ENCODE measurements at places on chromosomes 7 and 10.

DNA sequence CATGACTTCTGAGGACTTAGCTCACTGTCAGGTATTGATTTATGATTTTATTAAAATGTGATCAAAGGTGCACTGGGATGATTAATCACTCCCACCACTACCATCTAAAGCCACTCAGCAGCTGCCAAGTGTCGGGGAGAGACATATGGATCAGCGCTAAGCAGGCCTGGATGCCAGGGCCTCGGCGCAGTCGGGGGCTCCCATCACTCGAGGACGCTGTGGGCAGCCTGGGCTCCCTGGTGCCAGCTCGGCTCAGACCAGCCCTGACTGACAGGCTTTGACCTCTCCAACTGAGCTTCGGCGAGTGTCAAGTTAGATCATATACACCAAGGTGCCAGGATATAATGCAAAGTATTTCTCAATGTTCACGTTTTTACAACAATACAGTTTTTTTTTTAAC, 267.7 kb downstream of the ACTR3B start:
- DNase-seq: no peak

DNA sequence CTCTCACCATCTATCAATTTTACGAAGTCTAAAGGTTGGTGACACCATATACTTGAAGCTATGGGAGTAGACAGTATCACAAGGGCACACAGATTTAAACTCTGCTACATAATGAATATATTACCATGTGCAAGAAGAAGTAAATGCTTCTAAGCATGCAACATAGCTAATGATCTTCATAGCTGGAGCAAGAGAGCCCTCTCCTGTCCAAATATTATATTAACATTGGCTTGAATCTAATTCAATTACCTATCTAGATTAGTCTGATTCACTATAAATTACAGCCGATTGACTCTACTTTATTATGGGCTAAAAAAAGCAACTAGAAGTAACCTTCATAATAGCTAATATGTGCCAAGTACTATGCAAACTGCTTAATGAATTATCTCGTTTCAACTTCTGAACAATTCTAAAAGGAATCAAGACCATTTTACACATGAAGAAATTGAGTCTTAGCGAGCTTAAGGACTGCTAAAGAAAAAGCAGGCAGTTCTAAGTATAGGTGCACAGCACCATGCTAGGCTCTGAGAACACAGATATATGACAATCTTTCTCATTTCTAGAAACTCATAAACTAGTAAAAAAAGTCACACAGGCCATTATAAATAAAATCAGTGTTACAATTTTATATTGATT, 21.9 kb downstream of the FRA10AC1 start:
- DNase-seq: no peak

DNA sequence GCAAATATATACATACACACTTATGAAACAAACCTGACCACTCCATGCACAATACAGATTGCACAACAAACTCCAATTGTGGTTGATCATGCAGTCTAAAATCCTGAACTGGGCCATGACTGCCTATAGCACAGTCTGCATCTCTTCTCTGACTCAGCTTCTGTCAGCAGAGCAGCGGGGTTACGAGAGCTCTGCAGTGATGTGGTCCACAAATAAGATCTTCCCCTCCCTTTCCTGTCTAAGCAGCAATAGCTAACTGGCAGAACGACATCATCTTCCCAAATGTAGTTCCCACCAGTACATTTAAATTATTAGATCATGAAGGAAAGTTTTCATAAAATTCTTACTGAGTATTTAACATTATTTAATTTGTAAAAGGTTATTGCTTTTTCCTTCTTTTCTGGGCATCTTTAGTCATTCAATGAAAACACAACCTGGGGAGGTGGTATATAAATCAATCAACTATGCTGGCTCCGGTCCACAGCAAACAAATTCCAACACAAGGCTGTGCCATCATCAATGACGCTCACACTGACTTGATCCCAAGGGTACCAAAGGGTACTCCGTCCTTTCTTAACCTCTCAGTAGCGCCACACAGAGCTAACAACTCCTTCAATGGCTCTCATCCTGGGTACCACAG, 17.1 kb downstream of the ARHGAP21 start:
- DNase-seq: no peak

GRCh38 chr10:61592581-61592980, 70.1 kb upstream of the CABCOCO1 start:
- DNase-seq: no peak

DNA sequence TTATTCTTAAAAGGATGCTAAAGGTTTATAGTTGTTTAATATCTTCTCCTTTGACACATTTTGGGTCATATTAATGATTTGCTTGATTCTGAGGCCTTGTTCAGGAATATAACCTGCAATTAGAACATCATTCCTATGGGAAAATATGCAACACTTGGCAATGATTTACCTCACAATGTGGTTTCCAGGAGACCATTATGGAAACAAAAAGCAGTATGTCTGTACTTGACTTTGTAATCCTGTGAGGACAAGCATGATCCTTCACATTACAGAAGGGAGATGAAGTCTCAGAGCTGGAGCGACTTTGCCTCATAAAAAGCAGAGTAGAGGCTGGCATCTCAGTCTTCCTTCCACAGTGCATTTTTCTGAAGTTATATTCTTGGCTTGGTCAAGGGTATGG, 57.0 kb upstream of the CDCA7L start:
- no peak for DNase-seq

GRCh38 chr10:84537447-84537931, 209.1 kb downstream of the CCSER2 start:
- no peak for DNase-seq

DNA sequence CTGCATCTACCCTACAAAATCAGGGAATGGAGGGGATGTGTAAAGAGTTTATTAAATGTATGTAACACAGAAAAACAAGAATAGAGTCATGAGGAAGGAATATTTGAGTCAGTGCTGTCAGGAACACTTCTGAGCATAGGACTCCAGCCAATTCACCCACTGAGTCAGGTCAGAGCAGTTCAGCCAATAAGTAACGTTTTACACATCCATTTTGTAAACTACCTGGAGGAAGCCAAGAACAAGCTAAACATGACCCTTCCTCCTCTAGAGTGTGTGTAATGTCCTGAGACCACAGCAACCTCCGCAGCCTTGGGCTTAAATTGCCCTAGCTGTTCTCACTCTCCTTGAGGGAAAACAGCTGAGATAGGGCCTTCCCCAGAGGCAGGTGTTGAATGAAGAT, 691.5 kb upstream of the LRRN3 start:
- no peak for DNase-seq

- DNase-seq: no peak
Observed at GRCh38 chr7:26153823-26154783, 2.1 kb downstream of the NFE2L3 start.

DNA sequence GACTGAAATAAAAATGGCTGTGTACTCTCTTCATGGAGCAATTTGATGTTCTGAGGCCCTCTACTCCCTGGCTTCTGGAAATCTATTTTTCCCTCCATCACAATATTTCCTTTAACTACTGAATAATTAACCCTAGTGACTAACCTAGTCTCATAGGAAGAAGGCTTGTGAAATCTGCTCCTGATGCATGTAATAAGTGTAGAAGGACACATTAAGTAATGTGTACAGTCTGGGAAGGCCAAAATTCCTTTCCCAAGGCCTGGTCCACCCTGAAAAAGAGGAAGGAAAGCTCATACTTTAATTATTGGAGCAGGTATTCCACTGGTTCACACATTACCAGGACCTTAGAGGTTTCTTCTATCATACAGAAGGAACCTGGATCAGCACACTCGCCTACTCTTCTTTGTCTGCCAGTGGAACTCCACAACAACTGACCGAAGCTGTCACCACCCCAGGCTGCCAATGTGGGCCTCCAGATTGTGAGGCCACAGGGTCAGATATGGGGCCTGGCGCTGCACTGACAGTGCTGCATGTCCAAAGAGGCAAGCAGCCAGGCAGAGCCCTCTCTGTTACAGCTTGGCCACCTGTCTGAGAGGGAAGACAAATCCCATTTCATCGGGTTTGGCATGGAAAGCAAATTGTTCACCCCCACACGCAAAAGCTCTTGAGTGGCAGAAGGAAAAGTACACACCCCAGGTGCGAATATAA, 54.4 kb upstream of the FAM133B start:
- no peak for DNase-seq

DNA sequence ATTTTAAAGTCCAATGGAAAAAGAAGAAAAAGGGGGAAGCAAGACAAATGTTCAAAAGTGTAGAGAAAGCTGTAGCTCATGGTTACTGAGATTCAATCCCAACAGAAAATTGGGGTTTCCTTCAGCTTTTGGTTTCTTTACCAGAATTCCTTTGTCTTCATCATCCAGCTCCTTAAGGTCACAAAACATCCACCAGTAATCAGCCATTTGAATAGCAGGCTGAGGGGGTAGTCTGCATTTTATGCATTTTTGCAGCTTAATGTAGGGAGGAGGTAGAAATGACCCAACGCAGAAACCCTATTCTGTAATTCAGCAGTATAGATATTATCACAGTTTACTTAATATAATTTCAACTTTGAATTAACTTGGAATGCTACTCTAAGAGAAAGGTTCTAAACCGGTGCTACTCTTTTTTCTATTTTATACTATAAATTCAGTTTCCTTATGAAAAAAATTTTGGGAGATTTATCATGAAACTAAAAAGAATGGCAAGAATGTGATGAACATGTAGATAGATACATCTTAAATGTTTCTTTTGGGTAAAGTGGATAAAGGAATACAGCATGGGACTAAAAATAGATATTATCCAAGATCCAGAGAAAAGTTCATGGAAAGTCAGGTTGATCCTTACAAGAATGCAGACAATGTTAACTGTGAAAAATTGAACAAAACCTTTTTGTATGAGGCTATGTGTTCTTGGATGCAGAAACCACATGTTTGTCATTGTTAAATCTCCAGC, 596.9 kb downstream of the PHTF2 start:
- no peak for DNase-seq

GRCh38 chr10:44724415-44725174, 186.5 kb upstream of the TMEM72 start:
- DNase-seq: no peak

All from activated CD4-positive, alpha-beta T cell treated with anti-CD3 and anti-CD28 coated beads for 24 hours (primary cell).